Activated effector memory CD4-positive, alpha-beta T cell treated with anti-CD3 and anti-CD28 coated beads, Interleukin-2, amount 50 U/mL, for 16 hours (primary cell): ENCODE measurements at places on chromosomes 16 and 17.

- no peak for DNase-seq
Measured at GRCh38 chr16:27222249-27223225, 19.2 kb downstream of the KDM8 start.

DNA sequence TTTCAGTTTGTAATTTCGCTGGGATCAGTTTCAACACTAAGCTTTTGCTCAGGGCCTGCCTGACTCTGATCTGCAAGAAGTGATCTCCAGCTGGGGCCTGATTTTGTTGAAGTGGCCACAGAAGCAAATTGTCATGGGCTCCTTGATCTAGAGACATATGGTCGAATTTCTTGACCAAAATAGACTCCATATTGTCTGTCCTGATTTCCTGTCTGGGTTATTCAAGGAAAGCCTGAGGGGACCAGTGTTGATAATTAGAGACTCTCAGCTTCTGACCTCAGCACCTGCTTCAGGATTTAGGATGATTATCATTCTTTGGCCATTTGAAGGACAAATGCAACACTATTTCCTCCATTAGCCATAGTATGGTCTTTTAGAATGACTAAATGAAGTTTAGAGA lies 48.9 kb upstream of the MSI2 start:
- DNase-seq, result no peak

DNA sequence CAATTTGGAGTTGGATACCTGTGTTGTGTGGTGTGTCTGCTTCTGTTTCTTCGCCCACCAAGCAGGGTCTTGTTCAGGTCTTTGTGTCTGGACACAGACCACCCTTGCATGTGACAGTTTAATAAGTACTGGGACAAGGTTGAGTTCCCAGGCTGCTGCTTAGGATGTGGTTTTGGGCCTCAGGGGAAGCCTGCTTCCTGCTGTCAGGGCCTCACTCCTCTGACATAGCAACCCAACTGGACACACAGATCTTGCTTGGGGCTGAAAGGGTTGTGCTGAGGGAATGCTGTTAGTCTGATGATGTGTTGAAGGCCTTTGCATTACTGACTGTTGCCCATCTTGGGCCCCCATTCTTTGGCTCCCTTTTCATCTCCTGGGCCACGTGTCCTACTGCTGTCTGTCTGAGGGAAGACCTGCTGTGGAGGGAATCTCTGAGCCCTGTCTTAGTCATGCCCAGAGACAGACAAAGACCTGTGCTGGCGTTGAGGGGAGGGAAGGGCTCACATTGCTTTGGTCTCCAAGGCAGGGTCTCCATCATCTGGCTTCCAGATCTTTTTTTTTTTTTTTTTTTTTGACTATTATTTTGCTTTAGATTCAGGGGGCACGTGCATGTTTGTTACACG lies 4.7 kb upstream of the TGFB1I1 start:
- DNase-seq, result no peak

- DNase-seq, result no peak
Measured at GRCh38 chr16:14527411-14528044, 102.5 kb downstream of the PARN start.

DNA sequence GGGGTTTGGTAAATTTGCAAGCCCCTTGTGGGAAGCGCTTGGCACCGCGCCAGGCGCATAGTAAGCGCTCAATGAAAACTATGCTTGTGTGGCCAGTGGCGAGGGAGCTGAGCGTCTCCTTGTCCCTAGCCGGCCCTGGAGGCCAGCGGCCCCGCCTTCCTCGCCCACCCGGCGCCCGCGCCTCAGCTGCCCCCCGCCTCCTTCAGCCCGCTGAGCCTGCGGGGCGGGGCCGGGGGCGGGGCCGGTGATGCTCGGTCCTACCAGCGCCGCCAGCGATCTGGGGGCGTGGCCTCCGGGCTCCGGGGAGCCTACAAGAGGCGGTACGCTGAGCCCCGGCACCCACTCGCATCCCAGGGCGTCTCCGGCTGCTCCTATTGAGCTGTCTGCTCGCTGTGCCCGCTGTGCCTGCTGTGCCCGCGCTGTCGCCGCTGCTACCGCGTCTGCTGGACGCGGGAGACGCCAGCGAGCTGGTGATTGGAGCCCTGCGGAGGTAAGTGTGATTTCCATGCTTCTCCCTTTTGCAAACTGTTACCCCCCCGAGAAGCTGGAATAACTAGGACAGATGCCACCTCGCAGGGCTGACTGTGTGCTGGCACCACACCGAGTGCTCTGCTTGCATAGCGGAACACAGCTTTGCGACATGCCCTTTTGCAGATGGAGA lies at the start of gene CRISPLD2:
Gene CRISPLD2, plus strand, starts transcription at position 342 of the 661 bp plus-strand sequence. CDS start 18,511 bp downstream, outside the sequence.
- peak; percentile 94 for DNase-seq
